ENCODE measurements at places on chromosomes 1 and 21.

GRCh38 chr1:116203920-116204319, 92.7 kb downstream of the MAB21L3 start:
- DNase-seq = no peak

- DNase-seq = no peak
These were observed 7.2 kb downstream of the LRP8 start for GRCh38 chr1:53320646-53321045.

DNA sequence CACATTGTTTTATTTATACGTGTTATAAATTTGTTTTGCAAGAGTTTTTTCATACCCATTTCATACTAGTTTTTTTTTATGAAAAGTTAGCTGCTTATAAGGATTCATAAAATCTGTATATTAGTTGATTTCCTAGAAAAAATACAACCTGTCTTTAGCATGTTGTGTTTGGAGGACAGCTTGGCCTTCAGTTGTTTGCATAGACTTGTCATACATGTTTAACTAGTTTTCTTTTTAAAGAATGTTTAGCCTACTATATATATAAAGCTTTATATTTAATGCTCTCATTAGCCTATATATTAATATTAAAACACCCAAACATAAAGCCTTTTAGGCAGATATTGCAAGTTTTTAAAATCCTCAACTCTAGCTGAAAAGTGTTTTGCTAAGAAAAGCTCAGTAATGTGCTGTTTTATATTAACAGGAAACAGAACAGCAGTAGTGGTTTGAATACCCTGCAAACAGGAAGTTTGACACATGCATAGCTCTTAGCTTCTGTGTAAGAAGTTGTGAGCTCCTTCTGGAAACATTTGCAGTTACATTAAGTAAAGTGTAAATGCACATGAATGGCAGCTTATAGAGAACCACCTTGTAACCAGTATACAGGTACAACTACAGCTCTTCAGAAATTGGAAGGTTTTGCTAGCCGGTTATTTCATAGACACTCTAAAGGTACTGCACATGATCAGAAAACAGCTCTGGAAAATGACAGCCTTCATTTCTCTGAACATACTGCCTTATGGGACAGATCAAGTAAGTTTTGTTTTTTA, at the start of gene PRKACB:
Gene PRKACB, plus strand, starts transcription at position 476 of the 770 bp plus-strand sequence. Its CDS starts 91 bp downstream, at position 567.
- no peak for DNase-seq

DNA sequence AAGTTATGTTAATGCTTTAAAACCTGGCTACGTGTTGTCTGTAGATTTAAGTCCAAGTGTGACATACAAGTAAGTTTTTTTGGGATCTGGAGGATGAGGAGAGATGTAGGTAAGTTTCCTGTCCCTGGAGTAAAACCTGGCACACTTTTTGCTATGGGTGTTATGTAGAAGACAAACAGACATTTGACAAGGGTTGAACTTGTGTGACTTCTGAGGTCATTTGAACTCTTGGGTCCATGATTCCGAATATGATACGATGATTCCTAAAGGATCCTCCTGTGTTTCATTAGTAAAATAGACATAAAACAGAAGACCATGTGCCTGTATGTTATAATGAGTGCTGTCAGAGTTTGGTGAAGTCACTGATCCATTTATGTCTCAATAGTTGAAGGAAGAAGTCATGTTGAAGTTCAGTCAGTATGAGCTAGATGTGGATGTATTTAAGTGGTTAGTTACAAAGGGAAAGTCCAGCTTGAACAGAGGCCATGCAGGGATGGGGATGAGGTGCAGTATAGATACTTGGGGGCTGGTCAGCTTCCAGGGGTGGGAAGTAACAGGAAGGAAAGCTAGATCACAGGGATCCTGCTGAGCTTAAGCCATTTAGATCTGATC, 44.3 kb downstream of the ARID1A start:
- DNase-seq = no peak

- peak; percentile 30 for DNase-seq
These were observed 44.6 kb downstream of the TTLL7 start for GRCh38 chr1:83954166-83954823.

- DNase-seq = no peak
These were observed 928 bp downstream of the SLC6A17 start for GRCh38 chr1:110151175-110151669.

DNA sequence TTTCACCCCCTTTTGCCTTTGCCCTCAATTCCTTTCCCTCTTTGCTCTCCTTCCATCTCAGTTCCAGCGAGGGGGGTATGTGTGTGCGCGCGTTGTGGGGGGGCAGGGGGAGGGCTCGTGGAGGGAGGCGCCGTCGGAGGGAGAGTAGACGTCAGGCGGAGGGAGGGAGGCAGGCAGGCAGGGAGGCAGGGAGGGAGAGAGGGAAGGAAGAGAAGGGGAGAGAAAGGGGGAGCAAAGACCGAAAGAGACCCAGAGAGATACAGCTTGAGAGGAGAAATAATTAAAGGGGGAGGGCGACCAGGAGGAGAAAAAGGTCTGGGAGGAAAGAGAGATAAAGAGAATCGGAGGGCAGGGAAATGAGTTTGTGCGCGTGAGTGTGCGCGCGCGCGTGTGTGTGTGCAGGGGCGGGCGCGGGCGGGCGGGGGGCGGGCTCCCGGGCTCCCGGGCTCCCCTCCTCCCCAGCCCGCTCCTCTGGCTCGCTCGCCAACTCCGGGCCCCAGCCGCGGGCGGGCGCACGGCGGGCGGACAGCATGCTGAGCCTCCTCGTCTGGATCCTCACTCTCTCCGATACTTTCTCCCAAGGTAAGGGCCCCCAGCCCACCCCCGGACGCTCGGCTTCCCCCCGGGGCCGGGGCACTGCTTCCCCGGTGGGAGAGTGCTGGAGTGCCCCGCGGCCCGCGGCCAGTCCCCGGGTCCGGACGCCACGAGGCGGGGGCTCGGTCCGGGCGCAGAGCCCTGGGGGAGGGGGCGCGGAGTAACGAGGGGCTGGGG, at the start of gene KIRREL1:
Gene KIRREL1, plus strand, starts transcription at position 499 of the 771 bp plus-strand sequence. Its CDS starts 32 bp downstream, at position 531.
- DNase-seq = peak; percentile 79

- DNase-seq = no peak
These were observed 279.4 kb downstream of the RGS7 start for GRCh38 chr1:241077386-241078147.

DNA sequence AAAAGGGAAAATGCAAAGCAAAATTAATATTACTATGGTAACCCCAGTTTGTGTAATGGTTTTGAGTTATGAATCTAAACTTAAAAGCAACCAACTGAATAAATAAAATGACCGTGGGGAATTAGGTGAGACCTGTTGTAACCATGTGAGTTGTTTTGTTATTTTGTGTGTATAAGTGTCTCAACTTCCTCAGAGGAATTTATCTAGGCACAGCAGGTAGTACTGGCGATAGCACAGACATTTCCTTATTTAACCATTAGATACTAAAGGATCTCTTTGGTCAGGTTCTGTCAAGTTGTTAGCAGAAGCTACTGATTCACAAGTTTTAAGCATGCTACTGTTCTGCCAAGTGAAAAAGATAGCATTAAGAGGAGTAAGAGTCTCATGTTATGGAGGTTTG, 39.3 kb upstream of the LRRC7 start:
- DNase-seq = no peak

- DNase-seq = no peak
These were observed 99.8 kb upstream of the C1orf105 start for GRCh38 chr1:172320733-172321132.

- no peak for DNase-seq
These were observed 3.3 kb downstream of the KLHL21 start for GRCh38 chr1:6599141-6599975.

- no peak for DNase-seq
These were observed 243.0 kb upstream of the RUNX1 start for GRCh38 chr21:35291973-35292627.

- DNase-seq = no peak
These were observed 12.4 kb upstream of the KRTAP19-8 start for GRCh38 chr21:31050577-31051157.

DNA sequence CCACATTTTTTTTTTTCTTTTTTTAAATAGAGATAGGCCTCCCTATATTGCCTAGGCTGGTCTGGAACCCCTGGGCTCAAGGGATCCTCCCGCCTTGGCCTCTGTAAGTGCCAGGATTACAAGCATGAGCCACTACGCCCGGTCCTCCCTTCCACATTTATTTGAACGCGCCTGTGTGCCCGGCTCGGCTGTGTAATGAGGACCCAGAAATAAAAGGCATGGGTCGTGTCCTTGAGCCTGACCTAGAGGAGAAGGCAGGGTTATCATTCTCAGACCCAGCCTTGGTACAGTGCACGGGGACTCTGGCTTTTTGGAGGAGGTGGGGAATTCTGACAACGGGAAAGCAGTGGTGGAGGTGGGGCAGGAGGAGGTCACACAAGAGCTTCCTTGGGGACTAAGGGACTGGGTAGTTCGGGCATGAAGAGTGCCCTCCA, 841 bp downstream of the CENPF start:
- peak; percentile 42 for DNase-seq

DNA sequence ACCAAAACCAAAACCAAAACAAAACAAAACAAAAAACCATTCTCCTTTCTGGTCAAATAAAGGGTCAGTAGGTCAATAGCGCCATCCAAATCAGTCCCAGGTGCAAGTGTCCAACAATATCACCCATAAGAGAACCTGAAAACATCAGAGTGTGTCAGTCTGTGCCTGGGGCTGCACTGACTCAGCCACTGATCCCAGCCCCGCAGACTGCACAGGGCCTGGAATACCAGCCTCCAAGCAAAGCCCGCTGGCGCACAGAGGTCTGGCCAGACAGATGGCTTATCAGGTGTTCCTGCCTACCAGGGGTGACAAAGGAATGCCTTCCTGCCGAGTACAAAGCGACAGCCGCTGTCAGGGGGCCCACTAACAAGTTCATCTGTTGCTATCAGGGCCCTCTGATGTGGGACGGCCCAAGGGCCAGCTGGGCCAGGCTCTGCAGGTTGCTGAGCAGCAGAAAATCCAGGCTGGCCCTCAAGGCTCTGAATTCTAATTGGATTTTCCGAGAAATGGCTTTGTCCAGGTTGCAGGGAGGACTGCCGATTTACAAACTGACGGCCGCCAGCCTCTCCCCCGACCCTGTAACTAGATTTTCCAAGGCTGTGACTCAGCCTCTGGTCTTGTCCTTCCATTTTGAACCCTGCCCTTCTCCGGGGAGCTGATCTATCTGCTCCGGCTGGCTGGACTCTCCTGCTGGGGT, 13.7 kb upstream of the TMEM51 start:
- peak; percentile 43 for DNase-seq

DNA sequence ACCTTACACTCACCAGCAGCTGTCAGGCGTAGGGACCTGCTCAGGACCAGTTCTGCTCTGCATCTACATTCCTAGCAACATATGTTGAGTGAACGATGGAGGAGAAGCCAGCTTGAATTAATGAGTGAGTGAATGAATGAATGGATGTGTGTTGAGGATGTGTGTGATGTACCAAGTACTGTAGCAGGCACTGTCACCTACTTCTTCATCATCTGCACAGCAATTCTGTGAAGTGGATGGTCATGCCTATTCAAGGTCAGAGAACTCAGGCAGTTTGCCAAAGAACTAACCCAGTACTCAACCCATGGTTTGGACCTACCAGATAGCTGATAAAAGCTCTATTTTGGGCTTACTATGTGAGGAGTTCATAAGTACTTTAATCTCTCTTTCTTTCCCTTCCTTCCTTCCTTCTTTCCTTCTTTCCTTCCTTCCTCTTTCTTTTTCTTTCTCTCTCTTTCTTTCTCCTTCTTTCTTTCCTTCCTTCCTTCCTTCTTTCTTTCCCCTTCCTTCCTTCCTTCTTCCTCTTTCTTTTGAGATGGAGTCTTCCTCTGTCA, 56.9 kb downstream of the ATP1A1 start:
- no peak for DNase-seq

GRCh38 chr1:216173376-216173995, 249.8 kb downstream of the USH2A start:
- DNase-seq = peak; percentile 17

- DNase-seq = no peak
These were observed 9.1 kb downstream of the IBA57 start for GRCh38 chr1:228174482-228175315.

DNA sequence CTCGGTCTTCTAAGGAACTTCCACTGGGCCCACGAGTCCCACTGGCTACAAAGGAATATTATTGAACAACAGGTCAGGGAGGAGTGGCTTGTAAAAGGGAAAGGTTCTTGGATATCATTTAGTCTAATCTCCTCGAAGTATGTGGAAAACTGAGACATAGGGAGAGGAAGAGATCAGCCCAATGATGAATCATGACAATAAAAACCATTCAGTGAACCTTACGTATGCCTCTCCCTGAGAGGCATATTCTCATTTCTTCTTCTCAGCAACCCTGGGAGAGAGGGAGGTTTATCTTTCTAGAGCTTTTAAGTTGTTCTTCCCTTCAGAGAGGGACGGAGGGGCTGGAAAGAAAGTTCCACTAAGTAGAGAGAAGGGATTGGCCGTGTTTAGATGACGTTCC, 5.3 kb upstream of the MOB3C start:
- no peak for DNase-seq

DNA sequence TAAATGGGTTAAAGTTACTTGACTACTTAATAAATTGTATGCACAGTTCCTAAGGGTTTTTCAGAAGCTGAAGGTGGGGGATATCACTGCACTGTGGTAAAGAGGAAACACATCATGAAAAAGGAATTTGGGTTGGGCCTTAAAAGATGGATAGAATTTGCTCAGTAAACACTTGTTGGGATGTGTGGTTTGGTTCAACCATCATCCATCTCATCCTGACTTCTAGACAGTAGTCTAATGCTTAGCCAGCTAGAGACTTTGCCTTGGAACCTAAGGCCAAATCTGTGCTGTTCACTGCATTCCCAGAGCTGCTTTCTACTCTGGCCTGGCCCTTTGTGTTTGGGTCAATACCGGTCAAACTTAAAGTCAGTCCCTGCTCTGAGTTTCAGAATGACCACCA, 30.6 kb downstream of the LY9 start:
- no peak for DNase-seq

DNA sequence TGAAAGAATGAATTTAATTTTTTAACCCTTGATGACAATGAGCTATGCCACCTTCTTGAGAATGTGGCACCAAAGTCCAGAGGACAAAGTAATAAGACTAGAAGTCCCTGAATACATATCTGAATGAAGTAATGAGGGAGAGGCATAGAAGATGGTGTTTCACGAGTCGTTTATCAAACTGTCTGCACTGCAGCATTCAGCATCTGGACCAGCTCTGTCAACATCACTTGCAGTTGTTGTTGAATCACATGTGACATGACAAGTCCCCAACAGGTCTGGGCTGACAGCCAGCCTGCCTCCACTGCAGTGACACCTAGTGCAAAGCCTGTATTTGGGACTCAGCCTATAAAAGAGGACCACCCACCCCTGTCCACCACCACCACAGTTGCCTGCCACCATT, 17.3 kb upstream of the GALNT2 start:
- DNase-seq = no peak

GRCh38 chr1:56780826-56781225, 38.4 kb downstream of the FYB2 start:
- no peak for DNase-seq
